Head of caudate nucleus (tissue), 42 donors: ENCODE measurements at places on chromosomes 3 and 15.

DNA sequence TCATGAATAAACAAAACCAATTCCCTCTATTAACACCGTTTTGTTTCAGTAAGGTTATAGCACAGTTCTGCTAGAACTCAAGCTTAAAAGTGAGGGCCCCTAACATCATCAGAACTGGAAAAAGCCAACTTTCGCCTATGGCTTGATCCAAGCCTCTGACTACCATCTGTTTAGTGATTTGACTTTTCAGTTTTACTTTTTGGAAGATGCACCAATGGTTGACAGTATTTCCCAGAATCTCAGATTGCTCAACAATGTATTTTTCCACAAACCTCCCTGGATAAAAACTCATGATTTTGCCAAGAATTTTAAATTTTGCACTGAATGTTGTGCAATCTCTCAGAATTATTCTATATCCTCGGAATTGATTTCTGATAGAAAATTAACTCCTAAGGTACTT, 190.7 kb downstream of the LSAMP start:
- no peak for DNase-seq

DNA sequence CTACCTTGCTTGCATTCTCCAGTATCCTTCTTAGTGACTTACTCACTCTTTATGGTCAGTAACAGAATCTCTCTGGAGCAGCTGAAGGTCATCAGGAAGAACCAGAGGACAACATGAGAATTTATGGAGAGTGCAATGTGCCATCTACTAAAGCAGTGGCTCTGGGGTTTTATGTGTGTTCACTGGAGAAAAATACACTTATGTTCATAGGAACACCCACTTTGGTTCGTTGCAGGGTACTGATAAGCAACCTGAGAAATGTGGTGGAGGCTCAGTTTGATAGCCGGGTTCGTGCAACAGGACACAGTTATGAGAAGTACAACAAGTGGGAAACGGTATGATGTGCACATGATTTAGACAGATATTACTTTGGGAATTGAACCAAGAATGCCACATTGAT, 12.8 kb downstream of the CPB1 start:
- DNase-seq, result no peak

GRCh38 chr3:170149016-170149415, 32.5 kb downstream of the PHC3 start:
- no peak for DNase-seq

DNA sequence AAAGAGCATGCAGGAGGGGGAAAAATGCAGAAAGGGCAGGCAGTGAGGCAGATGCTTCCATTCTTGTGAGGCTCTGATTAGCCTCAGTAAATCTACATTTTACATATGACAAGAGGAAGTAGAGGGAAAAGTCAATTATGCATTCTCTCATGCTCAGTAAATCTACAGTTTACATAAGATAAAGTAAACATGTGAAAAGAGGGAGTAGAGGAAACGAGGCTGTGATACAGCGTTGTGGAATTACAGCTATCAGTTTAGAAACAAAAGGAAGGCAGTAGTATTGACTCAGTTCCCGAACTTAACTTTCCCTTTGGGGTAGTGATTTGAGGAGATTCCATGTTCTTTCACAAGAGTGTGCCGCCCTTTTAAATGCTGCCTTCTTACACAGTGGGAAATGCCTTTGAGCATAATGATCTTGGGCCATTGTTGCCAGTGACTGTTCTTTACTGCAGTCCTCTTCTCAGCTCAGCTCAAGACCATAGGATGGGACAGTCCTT, 39.3 kb downstream of the OSTN start:
- no peak for DNase-seq

DNA sequence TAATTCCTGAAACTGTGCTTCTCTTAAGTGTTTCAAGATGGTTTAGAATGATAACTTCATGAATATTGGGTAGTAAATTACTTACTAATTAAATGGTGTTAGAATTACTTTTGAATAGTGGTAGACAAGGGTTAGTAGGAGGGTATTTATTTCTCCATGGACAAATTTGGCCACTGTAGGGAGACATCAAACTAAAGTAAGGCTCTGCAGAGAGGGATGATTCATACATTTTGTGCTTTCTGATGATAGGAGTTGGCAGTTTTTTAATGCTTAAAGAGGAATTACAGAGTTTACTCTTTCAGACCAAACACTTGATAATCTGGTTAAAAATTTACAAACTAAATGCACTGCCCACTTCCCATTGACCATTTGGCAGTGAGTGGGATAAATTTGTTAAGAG, 127.6 kb downstream of the NAALADL2 start:
- no peak for DNase-seq

- DNase-seq, result no peak
Measured at GRCh38 chr3:85148036-85148435, 189.2 kb downstream of the CADM2 start.

DNA sequence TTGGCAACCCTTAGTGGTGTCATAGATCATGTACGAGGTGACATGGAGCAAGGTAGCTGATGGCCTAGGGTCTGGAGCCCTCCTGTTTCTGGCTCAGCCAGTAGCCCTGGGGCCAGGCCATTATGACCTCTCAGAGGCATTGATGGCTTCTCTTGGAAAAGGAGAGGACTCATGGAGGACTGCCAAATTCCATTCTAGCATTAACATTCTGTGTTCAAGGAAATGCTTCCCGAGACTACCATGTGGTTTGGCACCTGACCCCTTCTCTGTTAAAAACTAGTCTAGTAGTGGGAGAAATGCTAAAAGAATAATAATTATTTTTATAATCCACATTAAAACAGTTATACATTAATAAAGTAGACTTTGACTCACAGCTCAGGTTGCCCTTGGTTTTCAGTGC, 40.2 kb upstream of the ADAMTSL3 start:
- no peak for DNase-seq

DNA sequence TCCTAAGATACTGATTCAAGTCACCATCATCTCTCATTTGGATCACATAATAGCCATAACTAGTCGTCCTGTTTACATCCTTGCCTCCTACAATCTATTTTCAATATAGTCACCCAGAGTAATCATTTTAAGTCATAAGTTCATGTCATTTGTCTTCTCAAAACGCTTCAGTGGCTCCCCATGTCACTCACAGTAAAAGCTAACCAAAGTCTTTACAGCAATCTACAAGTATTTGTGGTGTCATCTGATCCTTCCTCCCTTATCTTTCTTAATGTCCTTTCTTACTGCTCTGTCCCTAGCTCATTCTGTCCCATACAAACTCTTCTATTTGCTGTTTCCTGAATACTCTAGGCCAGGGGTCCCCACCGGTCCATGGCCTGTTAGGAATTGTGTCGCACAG, 28.8 kb downstream of the GBE1 start:
- DNase-seq, result no peak

GRCh38 chr3:72839057-72839456, 9.2 kb downstream of the SHQ1 start:
- DNase-seq, result no peak

- DNase-seq, result no peak
Measured at GRCh38 chr15:88956263-88956662, 43.1 kb upstream of the MFGE8 start.

GRCh38 chr15:68885070-68885469, 45.3 kb upstream of the SPESP1 start:
- no peak for DNase-seq

DNA sequence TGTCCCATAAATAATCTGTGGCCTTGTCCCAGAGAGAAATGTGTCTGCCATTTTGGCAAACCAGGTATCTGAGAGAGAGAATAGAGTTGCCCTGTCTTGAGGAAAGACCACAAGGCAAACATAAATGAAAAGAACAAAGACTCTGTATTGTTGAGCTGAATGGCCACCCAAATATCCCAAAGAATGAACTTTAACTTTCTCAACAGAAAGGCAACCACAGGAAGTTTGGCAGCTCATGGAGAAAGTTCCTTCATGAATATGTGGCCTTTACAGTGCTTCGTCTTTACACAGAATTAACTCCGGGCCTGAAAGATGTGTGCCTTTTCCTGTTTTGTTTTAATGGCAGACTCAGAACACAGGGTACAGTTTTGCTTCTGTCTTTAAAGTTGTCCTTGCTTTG, 41.4 kb upstream of the THBS1 start:
- no peak for DNase-seq
